ENCODE measurements at places on chromosomes 7 and 10.

DNA sequence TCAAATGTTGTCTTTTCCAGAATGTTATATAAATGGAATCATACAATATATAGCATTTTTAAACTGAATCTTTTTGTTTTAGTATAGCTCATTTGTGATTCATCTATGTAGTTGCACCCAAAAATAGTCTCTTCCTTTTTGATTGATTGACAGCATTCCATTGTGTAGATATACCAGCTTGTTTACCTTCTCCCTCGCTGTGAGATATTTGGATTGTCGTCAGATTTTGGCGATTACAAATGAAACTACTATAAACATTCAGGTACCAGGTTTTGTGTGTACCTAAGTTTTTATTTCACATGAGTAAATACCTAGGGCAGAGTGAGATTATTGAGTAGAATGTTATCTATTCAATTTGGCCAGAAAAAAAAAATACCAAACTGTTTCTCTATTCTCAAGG is 584.7 kb upstream of the SORCS1 start:
- DNase-seq = no peak

DNA sequence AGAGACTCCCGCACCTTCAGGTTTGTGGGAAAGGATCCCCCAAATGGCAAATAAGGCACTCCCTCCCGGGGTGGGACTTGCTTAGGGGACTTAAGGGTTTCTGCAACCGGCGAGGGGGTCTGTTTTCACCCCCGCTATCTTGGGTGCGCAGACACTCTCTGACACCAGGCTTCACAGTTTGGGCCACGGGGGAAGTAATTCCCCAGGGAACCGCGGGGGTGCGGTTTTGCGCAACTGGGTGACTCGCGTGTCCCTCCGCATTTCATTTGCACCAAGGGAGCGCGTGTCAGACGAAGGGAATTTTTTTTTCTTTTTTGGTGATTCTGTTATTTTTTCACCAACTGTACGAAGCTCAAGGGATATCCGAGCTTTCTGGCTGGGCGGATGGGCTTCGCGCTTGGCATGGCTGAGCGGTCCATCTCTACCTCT is 1.7 kb downstream of the GRM8 start:
- no peak for DNase-seq

DNA sequence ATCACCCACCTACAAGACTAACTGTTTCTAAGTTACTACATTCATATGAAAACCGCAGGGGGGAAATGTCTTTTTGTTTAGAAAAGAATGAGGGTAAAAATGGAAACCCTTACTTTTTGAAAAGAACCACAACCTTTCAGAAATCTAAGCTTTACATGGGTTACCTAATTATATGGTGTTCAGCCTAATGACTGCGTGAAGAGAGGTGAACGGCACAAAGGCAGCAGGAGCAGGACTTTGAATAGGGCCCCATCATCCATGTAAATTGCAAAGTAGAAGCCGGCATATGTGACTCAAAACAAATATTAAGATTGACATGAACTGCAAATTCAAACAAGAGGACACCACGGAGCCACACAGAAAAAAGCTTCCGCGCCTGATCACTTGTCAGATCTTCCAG is 25.1 kb downstream of the NEBL start:
- DNase-seq = no peak

- DNase-seq = no peak
These were observed 1190.9 kb downstream of the TYW1 start for GRCh38 chr7:68187532-68187931.

GRCh38 chr7:148783801-148784527 is 85.3 kb downstream of the CUL1 start:
- DNase-seq = no peak

- no peak for DNase-seq
These were observed 480.6 kb downstream of the DNAJB6 start for GRCh38 chr7:157817433-157817832.

DNA sequence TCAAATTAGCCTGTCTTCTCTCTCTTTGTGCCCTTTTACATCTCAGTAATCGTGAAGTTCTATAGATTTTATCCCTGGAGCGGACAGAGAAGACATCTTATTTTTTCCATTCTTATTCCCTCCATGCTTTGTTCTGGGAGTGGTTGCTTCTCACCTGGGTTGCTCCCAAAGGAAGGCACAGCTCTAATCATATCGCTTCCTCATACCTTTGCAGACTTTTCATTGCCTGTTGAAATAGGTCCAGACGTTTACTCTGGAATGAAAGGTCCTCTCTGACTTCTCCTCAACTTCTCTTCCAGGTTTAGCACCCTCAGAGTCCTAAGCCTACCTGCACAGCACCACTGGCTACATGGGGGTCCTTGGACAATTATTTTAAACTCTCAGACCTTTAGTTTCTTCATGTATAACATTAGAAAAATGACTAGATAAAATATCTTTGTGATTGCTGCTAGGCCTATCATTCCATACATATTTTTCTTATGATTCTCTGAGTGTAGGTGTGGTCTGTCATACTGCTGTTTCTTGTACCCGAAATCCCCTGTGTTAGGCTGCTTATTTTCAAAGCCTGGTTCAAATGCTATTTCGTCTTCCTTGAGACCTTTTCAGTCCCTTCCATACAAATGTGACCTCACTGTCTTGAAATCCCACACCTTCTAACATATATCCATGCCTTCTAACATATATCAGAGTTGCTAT is 418.1 kb downstream of the GFRA1 start:
- peak; percentile 49 for DNase-seq

DNA sequence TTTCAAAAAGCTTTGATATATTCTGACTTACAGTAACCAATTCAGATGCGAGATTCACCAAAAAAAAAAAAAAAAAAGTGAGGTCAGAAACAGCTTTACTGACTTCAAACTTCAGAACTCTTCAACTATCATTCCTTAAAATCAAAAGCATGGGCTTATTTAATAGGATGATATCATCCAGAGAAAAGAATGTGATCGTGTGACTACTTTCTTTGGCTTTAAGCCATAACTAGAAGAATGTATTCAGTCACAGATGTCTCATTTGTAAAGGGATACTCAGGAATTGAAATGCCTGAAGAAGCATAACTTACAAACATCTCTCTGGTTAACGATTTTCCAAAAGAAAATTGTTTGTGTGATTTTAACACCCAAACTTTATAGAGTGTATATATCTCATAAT is 11.5 kb downstream of the TPK1 start:
- DNase-seq = peak; percentile 94

DNA sequence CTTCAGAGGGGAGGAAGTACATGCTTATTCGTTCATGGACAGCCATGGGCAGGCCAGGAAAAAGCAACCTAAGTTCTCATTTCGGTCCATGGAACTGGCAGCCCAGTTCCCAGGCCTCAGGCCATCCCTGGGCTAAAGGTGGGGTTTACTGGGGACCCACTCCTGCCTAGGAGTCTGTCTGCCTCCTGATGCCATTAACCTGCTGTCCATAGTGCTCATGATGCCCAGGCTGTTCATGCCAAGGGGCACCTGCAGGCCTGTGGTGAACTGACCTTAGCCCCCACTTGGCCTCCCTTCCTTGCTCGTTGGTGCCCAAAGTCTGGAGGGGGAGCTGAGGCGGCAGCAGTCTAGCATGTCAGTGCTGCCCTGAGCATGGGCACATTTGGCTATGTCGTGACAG is 450.2 kb upstream of the MBL2 start:
- no peak for DNase-seq

DNA sequence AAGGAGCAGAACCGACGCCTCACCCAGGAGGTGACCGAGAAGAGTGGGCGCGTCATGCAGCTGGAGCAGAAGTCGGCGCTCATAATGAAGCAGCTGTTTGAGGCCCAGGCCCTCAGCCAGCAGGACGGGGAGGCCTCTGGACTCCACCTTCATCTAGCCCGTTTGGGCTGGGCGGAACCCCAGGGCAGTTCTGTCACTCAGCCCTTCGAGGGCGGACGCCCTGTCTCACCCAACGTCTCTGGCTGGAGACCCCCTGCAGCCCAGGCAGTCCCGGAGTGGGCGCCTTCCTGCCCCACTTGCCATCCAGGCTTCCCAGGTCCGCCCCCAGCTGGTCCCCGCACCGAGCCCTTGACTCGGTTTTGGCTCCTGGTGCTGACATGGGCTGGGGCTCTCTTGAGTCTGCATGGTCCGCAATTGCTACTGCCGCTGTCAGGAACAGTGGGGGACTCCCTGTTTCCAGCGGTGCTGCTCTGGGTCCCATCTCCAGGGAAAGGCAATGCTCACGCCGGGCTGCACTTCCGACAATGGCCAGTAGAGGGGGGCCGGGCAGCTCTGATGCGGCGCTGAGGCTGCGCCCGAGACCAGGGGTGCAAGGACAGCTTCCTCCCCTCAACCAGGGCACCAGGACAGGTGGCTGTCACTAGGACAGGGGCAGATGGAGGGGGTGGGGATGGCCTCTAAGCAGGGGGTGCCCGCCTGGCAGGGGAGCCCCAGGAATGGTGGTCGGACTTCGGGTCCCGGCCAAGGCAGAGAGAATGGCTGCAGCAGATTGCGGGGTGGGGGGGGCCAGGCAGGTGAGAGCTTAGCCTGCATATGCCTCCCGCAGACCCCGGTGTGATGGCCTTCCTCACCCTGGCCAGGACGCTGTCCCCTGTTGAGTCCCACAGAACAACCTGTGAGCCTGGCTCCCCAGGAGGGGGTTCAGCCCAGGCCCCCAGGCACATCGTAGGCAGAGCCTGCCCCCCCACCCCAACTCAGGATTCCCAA is 71.2 kb upstream of the KCTD7 start:
- DNase-seq = no peak

- no peak for DNase-seq
These were observed 171.1 kb downstream of the CUX1 start for GRCh38 chr7:101988513-101988912.

GRCh38 chr7:75957021-75957736 is 37.2 kb downstream of the TMEM120A start:
- DNase-seq = peak; percentile 85

DNA sequence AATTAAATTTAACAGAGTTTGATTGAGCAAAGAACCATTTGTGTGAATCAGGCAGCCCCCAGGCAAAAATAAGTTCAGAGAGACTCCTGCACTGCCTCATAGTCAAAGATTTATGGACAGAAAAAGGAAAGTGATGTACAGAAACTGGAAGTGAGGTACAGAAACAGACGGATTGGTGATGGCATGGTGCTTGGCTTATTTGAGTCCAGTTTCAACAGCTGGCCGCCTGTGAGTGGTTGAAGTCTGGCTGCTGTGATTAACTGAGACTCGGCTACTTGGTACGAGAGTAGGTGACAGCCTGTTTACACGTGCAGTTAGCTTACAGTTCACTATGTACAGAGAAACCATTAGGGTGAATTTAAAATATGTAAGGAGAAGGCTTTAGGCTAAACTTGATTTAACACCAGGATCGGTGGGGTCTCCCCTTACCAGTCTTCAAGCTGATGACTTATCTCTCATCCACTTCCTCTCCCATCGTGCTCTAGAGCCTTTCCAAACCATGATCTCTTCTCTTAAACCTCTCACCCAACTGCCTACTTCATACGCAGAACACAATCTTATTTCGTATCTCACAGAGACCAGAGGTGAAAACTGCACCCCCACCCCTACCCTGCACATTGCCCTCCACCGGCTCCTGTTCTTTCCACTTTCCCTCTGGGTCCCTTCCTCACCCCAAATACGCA is 5.0 kb upstream of the MSMB start:
- DNase-seq = no peak

DNA sequence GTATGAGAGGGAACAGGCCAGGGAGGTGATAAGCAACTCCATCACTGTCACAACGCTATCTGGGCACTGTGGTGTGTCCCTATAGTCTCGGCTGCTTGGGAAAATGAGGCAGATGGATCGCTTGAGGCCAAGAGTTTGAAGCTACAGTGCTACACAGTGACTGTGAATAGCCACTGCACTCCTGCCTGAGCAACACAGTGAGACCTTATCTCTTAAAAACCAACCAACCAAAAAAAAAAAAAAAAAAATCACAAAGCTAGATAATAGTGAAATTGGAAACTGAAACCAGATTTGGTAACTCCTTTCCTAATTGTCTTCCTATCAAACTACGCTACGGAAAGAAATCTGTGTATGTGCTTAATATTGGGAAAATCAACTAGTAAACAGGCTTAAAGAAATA is 14.1 kb downstream of the MICU1 start:
- no peak for DNase-seq

DNA sequence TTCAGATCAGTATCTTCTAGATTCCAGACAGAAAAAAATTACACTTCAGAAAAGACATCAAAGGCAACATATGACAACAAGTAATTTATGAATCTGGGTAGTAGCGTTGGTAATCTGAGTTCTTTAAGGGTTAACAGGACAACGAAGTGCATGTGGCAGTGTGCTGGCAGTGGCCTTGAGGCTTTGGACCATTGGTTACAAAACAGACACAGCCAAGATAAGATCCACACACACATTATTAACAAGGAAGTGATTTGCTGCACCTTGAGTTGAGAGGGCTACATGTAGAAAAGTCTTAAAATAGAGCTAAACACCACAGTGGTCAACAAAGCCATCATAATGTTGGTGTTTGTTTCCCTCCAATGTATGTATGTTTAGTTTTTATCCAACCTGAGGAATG is 40.6 kb downstream of the AKR1D1 start:
- DNase-seq = no peak

- DNase-seq = no peak
These were observed 45.7 kb downstream of the BEND7 start for GRCh38 chr10:13483073-13483472.

DNA sequence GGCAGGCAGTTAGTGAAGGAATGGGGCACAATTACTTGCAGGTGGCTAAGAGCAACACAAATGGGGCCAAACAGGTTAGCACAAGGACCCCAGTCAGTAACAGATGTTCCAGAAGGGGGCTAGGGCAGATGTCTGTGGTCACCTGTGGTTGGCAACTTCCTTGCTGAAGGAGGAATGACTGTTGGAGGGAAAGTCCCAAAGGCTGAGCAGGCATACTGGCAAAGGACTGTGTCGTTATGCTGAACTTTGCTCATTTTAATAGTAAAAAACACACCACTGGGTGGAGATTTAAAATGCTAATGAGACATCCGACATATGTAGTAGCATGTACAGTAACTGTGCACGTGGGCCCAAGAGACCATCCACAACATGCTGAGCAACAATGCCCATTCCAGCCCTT is 511.6 kb downstream of the CALN1 start:
- no peak for DNase-seq

- no peak for DNase-seq
These were observed 13.5 kb downstream of the SLK start for GRCh38 chr10:103980288-103980906.

DNA sequence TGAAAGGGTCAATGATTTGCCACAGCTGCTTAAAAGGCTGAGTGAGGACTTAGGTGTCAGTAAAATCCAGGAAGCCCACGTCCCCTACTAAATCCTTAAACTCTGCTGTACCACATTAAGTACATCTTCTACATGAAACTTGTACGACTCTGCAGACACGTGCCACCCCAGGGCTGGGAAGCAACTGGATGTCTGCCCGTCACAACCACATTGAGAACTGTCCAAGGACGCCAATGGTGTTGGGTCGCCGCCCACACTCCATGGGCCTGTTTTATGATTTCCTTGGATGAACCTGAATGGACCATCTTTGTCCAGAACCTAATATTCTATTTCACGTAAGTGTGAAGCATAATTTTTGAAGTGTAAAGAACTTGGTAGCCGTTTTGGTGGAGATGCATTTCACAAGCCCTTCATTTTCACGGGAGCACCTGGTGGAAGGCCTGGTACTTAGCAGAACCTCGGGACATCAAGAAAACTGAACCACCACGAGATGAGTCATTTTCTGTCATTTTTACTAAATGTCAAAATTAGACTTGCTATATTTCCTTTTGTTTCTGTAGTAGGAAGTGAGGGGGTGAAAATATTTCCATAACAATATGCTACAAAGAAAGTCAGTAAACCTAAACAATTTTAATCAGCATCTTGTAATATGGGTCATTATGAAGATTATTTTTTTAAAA is 134.9 kb downstream of the SFMBT2 start:
- no peak for DNase-seq
